ENCODE measurements at places on chromosomes 1 and 21.

DNA sequence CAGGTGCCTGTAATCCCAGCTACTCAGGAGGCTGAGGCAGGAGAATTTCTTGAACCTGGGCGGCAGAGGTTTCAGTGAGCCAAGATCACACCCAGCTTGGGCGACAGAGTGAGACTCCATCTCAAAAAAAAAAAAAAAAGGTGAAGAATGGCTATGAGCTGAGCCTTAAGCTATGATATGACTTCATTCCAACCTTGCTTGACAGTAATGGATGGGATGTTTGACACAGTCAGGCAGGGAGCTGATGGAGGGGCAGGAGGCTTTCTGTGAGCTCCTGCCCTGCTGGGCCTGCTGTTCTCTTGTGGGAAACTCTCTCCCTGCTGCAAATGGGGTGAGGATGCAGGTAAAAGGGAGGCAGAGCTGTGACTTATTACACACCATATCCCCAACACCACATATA lies 27.6 kb downstream of the NCF2 start:
- DNase-seq = no peak

- no peak for DNase-seq
Measured at GRCh38 chr1:10132852-10133251, 77.5 kb upstream of the KIF1B start.

- DNase-seq = no peak
Measured at GRCh38 chr1:114719424-114719787, 2.8 kb upstream of the NRAS start.

- DNase-seq = no peak
Measured at GRCh38 chr1:212458817-212459216, 26.1 kb downstream of the NENF start.

DNA sequence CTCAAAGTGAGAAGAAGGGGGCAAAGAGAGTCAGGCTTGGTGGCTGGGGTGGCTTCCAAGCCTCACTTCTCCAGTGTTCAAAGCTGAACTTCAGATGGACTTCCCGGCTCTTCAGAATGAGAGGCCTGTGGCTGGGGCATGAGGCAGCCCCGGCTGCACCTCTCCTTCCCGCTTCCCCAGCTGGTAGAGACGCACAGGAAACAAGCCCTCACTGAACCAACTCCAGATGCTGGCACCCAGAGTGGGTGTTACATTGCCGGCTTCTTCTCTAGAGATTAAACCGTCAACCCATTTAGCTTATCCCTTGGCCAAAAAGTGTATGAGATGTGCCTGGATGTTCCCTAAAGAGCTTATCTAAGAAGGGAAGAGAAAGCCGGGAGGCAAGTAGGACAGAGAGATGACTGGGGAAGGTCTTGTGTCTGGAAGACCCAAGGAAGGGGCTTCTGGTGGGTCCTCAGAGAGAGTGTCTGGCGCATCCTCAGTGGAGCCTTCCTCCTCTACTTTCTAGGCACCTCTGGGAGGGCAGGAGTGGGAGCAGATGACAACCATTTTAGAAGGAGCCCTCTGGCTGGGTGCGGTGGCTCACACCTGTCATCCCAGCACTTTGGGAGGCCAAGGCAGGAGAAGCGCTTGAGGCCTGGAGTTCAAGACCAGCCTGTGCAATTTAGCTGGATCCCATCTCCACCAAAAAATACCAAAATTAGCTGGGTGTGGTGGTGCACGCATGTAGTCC lies 2.0 kb downstream of the ADAMTSL4 start:
- DNase-seq = no peak
